ENCODE measurements at places on chromosomes 7 and 10.

DNA sequence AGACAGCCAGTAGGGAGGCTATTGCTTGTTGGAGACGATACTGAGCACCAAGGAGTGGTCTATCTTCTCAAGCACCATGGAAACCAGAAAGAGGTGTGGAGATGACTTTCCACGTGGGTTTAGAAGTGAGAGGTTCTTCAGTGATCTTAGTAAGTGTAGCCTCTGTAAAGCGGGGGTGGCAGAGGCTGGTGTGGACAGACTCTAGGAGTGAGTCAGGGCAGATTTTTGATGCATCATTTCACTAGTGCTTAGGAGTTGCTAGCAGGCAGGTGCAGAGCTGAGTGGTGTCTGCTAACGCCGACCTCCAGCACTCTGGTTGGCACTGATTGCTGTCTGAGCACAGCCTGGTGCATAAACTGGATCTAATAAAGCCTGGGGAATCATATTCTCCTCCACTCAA, 78.4 kb upstream of the ADO start:
- DNase-seq, result no peak

DNA sequence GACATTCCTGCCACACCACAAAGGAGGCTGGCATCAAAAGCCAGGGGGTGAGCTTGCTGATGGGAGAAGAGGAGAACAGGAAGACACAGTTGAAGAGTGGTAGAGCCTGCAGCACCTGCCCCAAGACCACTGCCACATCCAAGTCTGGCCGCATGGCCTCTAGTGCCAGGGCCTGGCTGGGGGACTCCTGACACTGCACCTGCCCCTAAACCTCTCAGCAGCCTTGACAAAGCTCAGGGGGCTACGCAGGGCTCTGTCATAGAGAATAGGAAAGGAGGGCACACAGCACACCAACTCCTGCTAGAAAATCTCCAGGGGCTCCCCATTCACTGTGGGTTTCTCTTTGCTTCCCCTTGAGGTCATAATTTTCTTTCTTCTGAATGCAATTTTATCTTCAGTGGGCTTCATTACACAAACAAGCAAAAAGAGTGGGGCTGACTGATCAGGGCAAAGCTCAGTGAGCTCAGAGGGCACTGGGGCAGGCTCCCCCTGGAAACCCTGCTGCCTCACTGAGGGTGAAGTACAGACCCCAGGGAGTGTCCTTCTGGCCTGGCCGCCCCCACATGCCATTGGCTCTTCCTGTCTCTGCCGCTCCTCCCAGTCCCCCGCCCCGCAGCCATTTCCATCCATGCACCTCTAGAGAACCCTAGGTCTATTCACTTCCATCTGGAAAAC, 37.2 kb downstream of the VOPP1 start:
- no peak for DNase-seq

GRCh38 chr10:3776796-3777571, 8.0 kb downstream of the KLF6 start:
- no peak for DNase-seq

DNA sequence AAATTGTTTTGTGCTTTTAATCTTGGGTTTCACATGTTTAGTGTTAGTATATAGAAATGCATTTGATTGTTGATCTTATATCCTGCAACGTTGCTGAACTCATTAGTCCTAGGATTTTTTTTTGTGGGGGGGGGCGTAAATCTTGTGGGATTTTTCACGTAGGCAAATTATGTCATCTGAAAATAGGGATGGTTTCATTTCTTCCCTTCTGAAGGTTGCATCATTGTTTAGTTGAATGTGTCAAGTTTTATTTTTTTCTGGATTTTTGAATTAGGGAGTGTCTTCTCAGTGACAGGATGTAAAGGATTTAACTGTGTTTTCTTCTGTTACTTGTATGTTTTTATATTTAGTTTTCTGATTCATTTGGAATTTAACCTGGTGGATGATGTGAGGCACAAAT, 26.7 kb downstream of the MKLN1 start:
- no peak for DNase-seq

GRCh38 chr7:33233659-33234058, 104.3 kb downstream of the BBS9 start:
- no peak for DNase-seq

- no peak for DNase-seq
Observed at GRCh38 chr10:59078978-59079377, 97.5 kb upstream of the PHYHIPL start.

DNA sequence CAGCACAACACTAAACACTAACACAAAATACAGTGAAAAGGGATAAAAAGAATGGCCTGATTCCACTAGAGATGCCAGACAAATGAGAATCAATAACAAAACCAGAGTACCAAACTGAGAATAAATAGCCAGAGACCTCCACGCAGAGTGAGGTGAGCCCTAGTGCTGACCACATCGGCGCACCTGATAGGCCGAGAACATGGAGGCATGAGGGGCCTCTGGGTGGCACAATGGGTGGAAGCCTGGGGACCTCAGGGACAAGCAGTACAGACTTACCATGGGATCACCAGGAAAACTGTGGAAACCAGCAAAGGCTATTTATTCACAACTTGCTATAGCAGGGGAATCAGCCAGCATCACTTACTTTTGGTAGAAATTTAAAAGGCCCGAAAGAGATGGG, 1.8 kb upstream of the CSGALNACT2 start:
- no peak for DNase-seq

- no peak for DNase-seq
Observed at GRCh38 chr7:21948364-21948763, 2.7 kb upstream of the CDCA7L start.

Data from activated naive CD4-positive, alpha-beta T cell (primary cell).